Skin of body (tissue), 3 donors: ENCODE measurements at places on chromosomes 12 and 14.
A peak's percentile ranks its signal among the peaks of the same experiment; 100 is the strongest.

DNA sequence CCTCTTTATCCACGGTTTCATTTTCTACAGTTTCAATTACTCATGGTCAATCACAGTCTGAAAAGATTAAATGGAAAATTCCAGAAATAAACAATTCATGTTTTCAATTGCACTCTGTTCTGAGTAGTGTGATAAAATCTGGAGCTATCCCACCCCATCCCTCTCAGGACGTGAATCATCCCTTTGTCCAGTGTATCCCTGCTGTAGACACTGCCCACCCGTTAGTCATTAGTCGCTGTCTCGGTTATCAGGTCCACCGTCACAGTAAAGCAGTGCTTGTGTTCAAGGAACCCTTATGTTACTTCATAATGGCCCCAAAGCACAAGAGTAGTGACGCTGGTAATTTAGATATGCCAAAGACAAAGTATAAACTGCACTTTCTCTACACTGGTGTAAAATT, 141.0 kb upstream of the LMNTD1 start:
- DNase-seq: peak; percentile 76

DNA sequence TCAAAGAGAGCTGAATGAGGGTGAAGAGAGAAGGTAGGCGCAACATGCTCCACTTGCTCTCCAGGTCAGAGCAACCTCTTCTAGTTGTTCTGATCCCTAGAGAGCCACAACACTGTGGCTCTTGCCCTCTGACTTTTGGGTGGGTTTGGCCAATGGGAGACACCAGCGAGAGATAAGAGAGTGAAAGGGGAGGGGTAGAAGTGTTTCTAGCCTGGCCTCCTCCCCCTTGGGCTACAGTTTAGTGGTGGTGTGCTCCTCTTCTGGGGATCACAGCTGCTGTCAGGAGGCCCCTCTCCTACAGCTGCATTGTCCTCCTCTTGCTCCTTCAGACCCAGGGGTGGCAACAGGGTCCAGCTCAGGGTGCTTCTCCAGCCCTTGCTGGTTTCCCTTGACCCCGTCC, 454.8 kb downstream of the FUT8 start:
- no peak for DNase-seq

DNA sequence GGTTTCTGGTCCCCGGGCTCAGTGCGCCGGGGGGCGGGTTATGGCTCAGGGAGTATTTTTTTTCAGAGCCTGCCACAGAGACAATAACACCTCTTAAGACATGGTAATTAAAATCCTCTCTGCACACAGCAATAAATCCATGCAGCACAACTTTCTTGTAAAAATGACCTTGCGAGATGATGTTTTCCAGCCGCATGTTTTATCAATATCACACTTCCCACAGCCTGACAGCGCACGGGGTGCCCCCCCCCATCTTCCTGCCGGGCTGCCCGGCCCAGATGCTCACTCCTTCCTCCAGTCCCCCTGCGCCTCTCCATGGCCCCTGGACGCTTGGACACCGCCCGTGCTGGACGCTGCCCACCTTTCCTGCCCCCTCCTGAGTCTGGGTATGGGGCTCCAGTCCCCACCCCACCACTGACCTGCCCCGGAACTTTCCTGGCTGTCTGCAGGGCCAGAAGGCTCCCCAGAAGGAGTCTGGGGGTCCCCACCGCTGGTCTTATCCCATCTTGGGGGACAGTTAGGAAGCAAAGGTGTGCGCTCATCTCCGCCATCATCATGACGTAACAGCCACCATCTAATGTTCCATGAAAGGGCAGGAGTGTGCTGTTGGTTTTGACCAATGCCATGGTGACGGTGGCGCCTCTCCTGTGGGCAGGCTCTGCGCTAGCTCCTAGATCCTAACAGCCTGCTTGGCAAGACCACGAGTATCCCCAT, 182.9 kb downstream of the KIF26A start:
- no peak for DNase-seq

DNA sequence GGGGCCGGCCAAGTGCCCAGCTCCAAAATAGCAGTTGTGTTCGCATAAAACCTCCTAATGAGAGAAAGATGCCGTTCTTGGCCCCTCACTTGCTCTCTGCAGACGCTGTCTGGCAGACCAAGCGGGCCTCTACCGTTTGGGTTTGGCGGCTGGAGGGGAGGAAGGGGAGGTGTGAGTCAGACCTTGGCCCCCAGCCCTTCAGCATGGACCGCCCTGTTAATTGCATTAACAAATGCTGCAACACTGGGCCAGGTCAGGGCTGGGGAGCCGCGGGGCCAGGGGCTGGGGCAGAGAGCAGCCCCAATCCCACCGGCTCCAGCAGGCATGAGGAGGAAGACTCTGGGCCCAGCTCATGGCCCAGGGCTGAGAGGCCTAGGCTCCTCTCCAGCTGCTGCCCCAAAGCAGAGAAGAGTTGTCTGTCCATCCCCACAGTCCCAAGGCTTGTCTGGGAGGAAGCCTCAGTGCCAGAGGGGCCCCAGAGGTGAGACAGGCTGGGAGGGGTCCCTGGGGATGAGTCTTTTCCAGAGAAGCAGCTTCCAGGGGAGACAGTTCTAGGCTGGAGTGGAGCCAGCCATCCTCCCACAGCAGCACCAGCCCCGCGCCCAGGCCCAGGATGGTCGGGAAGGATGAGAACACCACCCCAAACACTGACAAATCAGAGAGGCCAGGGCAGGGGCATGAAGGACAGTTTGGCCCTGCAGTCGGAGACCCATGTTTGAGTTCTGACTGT, 16.9 kb downstream of the LTBP2 start:
- DNase-seq: peak; percentile 49

- DNase-seq: no peak
These were observed 3.6 kb downstream of the DIP2B start for GRCh38 chr12:50508414-50508813.
